Activated naive CD4-positive, alpha-beta T cell treated with anti-CD3 and anti-CD28 coated beads, Interleukin-2, amount 50 U/mL, for 72 hours (primary cell): ENCODE measurements at places on chromosomes 7 and 10.
A peak's percentile ranks its signal among the peaks of the same experiment; 100 is the strongest.

- DNase-seq = no peak
Measured at GRCh38 chr10:113261161-113261560, 291.7 kb upstream of the HABP2 start.

GRCh38 chr10:6987536-6987945 is 407.5 kb upstream of the PRKCQ start:
- no peak for DNase-seq

GRCh38 chr7:116218051-116218645 is 7.8 kb downstream of the TES start:
- no peak for DNase-seq

- no peak for DNase-seq
Measured at GRCh38 chr10:6665847-6666246, 85.8 kb upstream of the PRKCQ start.

DNA sequence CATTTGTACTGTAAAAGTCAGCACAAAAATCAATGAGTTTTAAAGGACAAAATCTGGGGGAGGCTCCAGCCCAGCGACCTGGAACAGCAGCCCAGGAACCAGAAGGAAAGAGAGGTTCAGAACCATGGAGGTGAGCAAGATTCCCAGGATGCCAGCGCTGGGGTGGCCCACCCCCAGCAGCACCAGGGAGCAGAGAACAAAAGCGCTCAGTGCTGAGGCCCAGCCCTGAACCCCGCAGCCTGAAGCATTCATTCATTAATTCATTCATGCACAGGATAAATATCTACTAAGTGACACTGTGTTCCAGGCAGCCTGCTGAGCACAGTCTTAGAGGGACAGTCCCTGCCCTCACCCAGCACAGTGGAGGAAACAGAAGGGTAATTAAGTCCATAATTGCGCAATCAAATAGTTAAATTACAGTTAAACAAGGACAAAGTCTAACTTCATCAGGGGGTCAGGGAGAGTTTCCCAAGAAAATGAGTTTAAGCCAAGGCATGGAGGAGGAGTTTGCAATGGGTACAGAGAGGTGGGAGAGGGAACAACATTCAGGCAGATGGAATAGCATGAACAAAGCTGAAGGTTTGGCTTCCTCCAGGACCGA is 202.3 kb downstream of the GRID1 start:
- peak; percentile 33 for DNase-seq

- DNase-seq = no peak
Measured at GRCh38 chr7:54785261-54785660, 26.2 kb upstream of the SEC61G start.

- no peak for DNase-seq
Measured at GRCh38 chr7:88760136-88760515, 626 bp downstream of the ZNF804B start.
